ENCODE measurements at places on chromosomes 7 and 10.

DNA sequence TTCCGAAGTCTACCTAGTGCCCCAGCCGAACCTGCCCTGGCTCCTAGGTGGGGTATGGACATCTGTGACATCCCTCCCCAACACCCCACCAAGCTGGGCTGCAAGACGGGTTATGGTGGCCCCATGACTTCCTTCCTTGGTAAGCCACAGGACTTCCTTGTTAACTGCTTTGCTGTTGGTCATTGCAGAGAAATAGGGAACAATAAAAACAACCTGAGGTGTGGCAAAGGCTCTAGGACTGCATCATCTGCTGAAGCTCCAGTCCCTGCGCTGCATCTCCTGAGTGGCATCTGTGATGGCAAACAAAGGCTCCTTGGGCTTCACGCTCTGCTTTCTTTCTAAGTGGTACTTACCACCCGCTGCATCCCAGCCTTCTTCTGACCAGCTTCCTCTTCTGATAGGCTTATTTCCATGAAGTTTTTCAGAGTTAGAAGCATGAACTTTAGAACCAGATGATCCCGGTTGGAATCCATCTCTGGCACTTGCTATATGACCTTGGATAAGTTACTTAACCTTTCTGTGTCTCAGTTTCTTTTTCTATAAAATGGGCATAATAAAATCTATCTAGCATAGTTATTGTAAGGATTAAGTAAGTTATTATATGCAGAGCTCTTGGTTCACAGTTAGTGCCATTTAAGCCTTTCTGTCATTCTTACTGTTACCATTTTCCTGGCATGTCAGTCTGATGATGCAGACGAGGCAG, 216.8 kb downstream of the RPS24 start:
- no peak for DNase-seq

DNA sequence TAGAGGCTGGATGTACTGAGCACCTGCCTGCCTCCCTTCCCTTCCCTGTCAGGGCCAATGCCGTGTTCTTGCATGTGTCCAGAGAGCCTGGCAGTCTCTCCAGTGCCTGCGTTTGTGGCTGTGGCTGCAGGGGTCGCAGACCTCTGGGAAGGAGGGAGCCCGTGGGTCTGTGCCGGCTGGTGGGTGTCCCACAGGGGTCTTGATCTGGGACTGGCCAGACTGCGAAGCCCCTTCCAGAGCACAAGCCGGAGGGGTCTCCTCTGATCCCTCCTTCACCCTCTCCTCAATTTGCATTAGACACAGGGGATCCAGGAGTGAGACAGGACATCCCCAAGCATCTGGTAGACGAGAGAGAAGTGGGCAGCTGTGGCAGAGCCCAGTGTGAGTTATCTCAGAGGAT, 199.2 kb downstream of the ADARB2 start:
- no peak for DNase-seq

DNA sequence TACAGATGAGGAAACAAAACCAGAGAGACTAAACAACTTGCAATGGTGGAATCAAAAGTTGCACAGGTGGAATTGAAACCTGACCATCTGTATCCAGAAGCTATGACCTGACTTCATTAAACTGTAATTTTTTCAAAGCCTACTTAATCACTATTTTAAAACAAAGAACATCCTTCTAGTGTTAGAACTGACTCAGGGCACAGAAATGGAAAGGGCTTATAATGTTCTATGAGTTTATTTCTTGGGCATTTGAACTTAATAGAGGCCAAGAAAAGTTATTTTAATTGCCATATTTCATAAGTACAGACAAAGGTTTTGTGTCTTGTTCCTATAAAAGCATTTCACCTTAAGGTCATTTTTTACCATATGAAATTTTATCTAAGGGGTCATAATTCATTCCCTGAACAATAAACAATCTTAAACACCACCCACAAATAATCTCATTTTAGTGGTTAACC, 8.8 kb downstream of the ITGB1 start:
- no peak for DNase-seq

GRCh38 chr7:7803715-7804178, 85.3 kb upstream of the RPA3 start:
- no peak for DNase-seq

- peak; percentile 82 for DNase-seq
These were observed 45.2 kb upstream of the SPOCK2 start for GRCh38 chr10:72133517-72133916.

DNA sequence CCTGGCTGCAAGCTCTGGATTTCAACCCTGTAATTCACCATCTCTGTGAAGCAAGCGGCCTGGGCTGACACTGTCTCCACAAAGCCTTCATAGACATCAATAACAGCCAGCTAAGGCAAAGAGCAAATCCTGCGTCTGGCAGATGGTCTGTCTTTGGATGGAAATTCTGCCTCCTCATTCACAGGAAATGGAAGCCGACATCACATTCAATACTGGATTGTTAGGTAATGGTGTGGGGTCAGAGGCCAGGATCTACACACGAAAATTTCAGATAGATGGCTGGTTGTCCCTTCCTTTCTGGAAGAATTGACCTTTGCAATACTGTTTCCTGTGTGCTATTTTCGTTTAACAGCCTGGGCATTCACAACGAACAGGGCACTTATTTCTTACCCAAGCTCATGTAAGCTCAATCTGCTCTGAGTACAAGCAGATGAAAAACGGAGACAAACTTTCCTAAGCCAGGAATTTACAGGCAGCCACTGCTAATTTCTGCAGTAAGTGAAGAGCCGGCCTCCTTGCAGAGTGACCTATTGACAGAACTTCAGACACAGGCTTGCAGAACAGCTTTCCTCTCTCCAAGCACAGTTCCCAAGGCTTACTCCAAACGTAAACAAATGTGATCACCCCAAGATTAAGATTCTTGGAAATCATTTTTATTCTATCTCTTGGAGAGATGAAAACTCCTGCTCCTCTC, 3.1 kb upstream of the ADAM12 start:
- DNase-seq = no peak

- peak; percentile 83 for DNase-seq
These were observed 233.4 kb downstream of the WDR37 start for GRCh38 chr10:1289591-1289990.

DNA sequence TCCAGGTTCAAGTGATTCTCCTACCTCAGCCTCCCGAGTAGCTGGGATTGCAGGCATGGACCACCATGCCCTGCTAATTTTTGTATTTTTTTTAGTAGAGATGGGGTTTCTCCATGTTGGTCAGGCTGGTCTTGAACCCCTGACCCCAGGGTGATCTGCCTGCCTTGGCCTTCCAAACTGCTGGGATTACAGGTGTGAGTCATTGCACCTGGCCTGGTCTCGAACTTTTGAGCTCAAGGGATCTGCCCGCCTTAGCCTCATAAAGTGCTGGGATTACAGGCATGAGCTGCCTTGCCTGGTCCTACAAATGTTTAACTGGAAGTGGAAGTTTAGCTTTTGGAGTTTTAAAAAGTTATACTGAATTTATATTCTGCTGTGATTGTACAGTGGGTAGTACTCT, 2.8 kb downstream of the MLLT10 start:
- no peak for DNase-seq

- DNase-seq = no peak
These were observed 35.5 kb upstream of the C1GALT1 start for GRCh38 chr7:7146837-7147236.

DNA sequence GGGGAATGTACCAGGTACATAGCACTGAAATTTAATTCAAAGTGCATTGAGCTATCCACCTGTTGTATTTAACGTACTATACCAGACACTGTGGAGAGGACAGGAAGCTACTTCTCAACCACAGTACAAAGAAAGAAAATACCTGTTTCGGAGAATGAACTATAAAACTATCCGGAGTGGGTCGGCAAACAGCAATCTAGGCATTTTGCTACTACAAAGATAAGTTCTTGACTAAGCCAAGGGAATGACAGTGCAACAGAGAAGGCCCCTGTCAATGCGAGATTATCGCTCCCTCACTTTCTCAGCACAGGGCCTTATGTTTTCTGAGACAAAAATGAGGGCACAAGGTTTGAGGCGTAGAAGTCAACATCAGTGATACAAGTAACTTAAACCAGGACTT, 27.4 kb downstream of the SFMBT2 start:
- no peak for DNase-seq

GRCh38 chr7:141145630-141145982, 71.7 kb downstream of the TMEM178B start:
- no peak for DNase-seq

- no peak for DNase-seq
These were observed 361.7 kb upstream of the ETV1 start for GRCh38 chr7:14351167-14351566.

DNA sequence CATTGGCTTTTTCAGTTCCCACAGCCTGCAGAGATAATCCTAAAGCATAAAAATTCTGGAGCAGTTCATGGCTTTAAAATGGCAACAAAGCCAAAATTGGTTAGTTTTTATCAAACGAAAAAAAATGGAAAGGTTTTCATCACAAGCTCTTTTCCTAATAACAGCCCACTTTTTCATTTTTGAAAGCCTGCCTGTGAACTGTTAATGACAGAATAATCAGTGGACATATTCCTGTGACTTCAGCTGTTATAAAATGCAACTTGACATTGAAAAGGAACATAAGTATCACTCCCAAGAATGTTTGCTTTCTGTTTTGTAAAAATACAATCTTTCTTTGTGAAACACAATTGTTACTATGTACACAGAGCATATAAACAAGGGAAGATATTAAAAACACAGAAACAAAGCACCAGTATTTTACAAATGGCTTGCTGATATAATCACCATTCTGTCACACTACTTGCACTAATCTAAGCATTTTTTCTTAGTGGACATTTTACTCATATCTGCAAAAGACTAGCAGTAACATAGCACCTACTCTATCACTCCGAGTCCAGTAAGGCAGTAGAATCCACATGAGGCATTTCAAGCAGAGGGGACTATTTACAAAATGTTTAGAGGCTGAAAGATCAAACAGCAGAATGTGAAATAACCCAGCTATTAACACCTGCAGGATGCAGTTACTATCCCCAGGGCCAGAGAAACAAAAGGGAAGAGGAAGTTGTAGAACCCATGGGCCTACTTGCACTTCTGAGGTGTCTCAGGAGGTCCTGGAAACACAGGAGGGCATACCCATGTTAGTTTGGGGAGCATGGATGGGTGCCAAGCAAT, 26.4 kb downstream of the MACC1 start:
- DNase-seq = no peak

DNA sequence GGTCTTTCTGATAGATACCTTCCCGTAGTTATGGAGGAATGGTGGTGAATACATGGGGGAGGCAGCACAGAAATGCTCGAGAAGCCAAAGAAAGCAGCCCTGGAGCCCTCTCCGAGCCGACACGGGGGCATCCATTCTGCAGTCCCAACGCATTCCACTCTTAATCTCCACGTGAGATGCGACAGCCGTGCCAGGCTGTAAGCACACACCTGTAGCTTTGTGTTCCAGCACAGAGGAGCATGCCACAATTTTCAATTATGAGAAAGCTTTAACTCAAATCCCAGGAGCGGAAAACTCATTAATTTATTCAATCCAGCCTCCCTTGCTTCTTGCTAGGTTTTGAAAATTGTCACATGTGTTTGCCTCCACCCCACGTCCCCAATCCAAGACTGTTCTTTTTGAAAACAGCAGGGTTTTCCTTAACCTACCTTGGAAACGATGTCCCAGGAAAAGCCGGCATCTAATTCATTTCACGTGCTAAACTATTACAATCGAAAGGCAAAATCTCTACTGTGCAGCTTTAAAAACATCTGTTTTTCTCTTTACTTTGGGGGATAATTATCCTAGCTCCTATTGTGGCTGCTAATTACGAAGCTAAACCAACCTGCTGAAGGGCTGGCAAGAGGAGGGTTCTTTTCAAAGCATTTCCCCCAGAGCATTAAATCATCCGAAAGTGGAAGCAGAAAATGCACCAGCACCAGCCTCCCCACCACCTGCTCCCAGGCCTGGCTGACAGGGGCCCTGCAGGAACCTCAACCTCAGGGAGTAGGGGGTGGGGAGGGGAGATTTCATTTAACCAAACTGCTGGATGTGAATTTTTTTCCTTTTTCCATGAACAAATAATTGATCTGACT, 56.0 kb upstream of the CHST15 start:
- DNase-seq = no peak

GRCh38 chr7:52209614-52210013, 825.8 kb upstream of the POM121L12 start:
- DNase-seq = no peak

DNA sequence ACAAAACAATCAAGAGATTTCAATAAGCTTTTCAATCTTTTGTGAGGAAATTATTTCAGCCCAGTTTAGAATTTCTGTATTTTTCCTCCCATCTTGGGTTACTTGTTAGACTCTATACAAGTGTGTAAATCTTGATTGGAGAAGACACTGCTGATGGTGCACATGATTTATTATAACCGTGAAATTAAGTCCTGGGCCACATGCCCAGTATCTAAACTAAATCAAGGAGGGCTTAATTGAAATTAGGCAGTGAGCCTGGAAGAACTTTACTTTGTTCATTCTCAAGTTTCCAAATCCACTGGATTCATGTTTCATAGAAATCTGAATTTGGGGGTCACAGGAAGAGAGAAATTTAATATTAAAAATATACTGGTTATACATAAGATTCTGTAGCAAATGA, 44.5 kb downstream of the CSTF2T start:
- DNase-seq = no peak

DNA sequence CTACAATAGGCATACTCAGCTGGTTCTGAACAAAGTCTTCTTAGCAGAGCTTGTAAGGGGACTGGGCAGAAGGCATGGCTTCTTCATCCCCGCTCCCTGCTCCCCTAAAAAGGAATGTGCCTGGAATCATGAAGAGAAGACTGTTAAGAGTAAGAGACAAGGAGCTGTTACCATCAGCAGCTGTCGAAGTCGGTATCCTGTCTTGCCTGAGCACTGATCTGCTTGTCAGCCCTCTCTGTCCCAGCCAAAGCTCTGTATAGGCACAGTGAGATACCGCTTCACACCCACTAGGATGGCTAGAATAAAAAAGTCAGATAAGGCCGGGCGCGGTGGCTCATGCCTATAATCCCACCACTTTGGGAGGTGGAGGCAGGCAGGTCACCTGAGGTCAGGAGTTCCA, 2.4 kb downstream of the ABLIM1 start:
- no peak for DNase-seq

DNA sequence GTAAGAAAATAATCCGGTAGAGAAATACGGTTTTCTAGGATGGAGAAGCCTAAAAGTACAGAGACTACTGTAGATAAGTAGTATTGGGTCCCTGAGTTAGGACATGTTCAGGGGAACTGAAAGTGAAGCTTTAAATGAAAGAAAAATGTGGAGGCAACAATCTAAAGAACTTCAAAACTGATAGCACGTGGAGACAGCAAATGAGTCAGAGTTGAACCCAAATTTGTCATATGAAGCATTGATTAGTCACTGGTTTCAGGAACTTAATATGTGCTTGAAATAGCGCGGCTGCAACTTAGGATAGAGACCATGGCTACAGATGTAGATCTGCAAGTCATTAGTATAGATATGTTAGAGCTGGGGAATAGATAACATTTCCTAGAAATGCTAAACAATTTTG, 1138.6 kb upstream of the SORCS1 start:
- DNase-seq = peak; percentile 7

- no peak for DNase-seq
These were observed 219.6 kb downstream of the SLC25A13 start for GRCh38 chr7:96102096-96102811.
